ENCODE measurements at places on chromosomes 3 and 15.

DNA sequence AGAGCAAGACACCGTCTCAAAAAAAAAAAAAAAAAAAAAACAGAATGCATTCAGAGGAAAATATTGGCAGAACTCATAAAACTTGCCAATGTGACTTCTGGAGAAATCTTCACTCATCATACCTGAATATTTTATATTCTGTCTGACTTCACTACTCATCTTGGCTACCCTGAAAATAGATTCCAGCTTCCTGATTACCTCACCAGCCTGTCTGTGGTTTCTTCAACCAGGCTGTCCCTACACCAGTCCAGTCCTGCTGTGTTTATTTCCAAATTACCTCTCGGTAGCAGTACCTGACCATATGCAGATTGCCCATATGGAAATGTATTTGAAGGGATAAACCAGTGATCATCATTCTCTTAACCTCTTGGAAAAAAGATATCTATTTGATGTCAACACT is 9.3 kb upstream of the P3H2 start:
- no peak for DNase-seq

GRCh38 chr3:20511863-20512505 is 326.0 kb upstream of the SGO1 start:
- DNase-seq = no peak

DNA sequence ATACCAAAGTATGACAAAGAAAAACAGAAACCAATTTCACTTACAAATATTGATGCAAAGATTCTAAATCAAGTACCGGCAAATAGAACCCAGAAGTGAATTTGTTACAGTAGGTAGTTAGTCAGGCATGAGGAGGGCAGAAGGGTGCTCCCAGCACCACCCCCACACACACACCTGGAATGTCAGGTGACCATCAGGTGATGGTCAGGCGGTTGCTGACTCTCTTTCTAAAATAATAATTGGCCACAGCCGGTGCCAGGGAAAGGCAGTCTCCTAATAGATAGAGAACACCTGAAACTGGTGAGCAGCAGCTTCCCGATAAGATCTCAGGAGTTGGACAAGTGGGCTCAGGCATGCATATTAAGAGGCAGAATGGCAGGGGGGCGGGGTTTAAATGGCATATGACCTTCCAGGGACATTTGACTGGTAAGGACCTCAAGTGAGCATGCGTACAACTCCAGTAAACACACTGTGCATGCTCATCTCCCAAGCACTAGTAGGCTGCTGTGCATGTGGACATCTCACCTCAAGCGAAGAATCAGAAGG is 131.1 kb downstream of the ANO10 start:
- DNase-seq = no peak

GRCh38 chr15:61225614-61226013 is 3.5 kb downstream of the RORA start:
- DNase-seq = no peak

GRCh38 chr3:164658125-164658524 is 420.2 kb downstream of the SI start:
- DNase-seq = no peak

DNA sequence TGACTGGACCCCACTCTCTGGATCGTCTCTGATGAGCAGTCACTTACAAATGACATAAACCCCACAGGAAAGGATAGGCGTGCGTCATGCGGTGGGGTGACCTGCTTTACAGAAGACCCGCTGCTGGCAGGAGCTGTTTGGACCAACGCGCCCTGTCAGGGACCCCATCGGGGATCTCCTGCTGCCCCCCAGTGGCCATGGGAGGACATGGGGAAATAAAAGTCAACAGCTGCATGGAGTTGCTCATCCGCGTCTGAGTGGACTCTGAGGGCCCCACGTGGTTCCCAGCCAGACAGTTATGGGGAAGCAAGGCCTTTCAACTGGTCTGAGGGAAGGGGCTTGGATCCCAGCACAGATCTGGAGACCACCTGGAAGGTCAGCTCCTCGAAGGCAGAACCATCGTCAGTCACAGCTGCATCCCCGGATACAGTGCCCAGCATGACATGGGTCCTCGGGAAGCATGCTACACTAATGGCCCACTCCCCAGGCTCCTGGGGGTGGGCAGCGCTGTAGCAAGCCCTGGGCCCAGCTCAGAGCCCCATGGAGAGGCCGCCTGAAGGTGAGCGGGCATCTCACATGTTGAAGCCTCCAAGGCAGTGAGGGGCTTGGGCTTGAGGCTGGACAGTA is 32.1 kb downstream of the PTH1R start:
- DNase-seq = peak; percentile 84

GRCh38 chr3:74614107-74614967 is at the start of gene CNTN3:
CNTN3 (minus strand) TSS chr3:74614659; CDS start chr3:74521112, 93,547 bp downstream.
- DNase-seq = no peak

DNA sequence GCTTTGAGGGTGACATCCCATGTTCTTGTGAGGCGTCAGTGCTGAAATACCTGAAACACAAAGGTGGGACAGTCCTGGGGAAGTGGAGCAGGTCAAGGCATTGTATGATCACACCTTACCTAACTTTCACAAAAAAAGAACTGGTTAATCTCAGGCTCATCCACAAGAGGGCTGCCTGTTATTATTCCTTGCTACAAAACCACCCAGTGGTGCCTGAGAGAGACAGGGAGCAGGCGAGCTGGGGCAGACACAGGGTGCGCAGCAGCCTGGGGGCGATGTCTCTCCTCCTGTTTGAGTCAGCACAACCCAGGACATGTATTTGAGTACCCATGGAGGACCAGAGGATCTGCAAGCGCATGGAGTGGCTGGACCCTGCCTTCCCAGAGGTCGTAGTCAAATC is 316.8 kb upstream of the ATP10A start:
- DNase-seq = no peak

DNA sequence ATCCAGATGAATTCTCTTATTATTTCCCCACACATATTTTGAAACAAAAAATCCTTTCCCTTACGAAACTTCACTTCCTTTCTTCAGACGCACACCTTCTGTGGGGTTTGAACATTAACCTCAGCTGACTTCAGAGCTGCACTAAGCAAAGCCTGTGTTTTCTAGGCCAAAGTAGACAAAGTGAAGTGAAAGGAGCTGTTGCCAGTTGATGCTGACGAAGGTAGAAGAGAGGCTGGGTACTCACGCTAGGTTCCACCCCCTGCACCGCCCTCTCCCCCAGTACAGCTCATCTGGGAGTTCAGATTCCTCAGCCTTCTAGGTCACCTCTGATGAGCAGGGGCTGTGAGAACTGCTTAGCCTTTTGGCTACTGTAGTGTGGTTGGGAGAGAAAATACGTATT is 24.1 kb downstream of the DUT start:
- no peak for DNase-seq

DNA sequence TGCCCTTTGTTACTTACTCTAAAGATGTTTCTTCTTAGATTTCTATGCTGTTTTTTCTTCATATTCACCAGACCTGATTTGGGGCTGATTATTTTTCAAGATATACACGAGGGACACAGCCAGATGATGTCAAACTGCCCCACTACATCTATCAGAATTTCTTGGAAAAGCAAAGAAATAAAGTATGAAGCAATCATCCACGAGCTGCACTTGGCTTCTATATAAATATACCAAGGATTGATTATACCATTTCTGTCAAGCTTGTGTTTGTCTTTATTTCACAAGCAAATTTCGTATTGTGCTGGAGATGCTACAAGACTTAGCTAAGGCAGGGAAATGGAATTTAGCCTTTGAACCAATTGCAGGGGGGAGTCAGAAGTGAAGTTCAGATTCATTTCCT is 715.1 kb upstream of the NR2F2 start:
- no peak for DNase-seq

GRCh38 chr15:95168951-95169431 is 937.6 kb downstream of the MCTP2 start:
- no peak for DNase-seq

- no peak for DNase-seq
These were observed 1.4 kb upstream of the GPR156 start for GRCh38 chr3:120286465-120286864.

DNA sequence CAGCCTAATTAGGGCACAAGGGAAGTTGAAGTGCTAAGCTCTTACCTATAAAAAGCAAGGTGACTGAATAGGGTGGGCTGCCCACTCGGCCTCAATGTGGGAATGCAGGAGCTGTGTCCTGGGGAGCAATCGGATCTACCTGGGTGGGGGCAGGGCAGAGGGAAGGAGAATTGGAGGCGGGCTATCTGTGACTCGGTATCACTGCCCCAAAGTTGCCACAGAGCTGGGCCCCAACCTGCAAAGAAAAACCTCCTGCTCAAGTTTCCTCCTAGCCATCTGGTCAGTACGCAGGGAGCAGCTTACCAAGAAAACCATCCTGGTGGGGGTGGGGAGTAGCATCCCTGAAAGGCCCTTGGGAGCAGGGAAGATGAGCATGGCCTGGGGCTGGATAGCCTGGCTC is 10.7 kb downstream of the CIB2 start:
- no peak for DNase-seq

GRCh38 chr15:28936481-28936881 is 50.7 kb downstream of the APBA2 start:
- no peak for DNase-seq

DNA sequence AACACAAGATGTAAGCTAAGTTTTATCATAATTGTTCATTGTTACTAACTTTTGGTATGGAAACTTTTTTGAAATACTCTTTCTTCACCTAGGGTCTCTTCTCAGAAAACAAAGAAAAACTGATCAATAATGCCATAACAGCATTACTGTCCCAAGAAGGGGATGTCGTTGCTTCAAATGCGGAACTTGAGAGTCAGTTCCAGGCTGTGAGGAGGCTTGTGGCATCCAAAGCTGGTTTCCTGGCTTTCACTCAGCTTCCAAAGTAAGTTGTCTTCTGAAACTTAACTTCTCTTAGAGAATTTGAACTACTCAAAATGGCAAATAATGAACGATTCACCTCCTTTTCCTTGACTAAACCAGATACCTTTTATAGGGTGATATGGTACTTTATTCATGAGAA is 39.3 kb downstream of the DNAJC13 start:
- DNase-seq = no peak

- DNase-seq = peak; percentile 54
These were observed 86.2 kb upstream of the OCA2 start for GRCh38 chr15:28185148-28185895.

DNA sequence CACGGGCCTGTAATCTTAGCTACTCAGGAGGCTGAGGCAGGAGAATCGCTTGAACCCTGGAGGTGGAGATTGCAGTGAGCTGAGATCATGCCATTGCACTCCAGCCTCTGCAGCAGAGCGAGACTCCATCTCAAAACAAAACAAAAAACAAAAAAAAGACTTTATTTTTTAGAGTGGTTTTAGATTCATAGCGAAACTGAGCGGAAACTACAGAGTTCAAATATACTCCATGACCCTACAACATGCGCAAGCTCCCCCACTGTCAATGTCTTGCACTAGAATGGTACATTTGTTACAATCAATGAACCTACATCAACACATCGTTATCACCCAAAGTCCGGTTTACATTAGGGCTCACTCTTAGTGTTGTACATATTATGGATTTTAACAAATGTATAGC is 2.2 kb upstream of the CRTAP start:
- DNase-seq = no peak

GRCh38 chr3:52606373-52607085 is 70.1 kb downstream of the UQCC5 start:
- DNase-seq = no peak

DNA sequence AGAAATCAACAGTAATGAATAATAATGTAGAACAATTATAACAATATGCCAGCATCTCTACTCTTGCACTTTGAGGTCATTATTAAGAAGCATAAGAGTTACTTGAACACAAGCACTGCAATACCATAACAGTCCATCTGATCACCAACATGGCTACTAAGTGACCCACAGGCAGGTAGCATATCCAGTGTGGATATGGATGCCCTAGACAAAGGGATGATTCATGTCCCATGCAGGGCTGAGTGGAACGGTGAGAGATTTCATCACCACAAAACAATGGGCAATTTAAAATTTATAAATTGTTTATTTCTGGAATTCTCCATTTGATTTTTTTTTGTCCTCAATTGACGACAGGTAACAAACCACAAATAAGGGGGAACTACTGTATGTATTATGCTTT is 107.7 kb upstream of the TSC22D2 start:
- no peak for DNase-seq

DNA sequence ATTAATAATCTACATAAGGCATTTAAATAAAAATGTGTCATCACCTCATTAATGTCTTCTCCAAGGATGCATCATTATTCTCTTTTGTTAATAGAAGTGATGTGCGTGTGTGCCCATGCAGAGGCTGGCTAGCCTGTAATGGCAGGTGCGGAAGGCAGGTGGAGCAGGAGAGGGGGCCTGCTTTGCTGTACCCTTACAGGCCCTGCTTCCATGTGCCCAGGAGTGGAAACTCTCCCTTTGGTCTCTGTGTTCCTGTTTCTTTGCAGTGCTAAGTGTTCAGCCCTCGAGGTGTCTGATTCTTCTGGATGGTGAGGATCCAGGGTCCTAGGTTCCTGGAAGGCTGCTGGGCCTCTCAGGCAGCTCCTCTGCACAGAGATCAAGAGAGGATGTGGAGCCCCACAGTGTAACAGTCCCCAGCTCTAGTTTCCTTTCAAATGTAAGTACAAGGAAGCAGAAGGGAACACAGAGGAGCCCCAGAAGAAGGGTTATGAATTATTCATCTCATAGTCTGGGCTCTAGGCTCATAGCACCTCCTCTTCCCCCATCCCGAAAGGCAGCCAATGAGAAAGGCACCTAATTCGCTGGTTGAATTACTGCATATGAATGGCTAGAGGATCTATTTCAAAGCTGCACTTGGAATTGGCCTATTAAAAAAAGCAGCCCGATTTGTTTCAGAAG is 39.2 kb upstream of the AGBL1 start:
- DNase-seq = no peak

- DNase-seq = peak; percentile 55
These were observed 92.3 kb upstream of the ROPN1 start for GRCh38 chr3:124084022-124084881.

DNA sequence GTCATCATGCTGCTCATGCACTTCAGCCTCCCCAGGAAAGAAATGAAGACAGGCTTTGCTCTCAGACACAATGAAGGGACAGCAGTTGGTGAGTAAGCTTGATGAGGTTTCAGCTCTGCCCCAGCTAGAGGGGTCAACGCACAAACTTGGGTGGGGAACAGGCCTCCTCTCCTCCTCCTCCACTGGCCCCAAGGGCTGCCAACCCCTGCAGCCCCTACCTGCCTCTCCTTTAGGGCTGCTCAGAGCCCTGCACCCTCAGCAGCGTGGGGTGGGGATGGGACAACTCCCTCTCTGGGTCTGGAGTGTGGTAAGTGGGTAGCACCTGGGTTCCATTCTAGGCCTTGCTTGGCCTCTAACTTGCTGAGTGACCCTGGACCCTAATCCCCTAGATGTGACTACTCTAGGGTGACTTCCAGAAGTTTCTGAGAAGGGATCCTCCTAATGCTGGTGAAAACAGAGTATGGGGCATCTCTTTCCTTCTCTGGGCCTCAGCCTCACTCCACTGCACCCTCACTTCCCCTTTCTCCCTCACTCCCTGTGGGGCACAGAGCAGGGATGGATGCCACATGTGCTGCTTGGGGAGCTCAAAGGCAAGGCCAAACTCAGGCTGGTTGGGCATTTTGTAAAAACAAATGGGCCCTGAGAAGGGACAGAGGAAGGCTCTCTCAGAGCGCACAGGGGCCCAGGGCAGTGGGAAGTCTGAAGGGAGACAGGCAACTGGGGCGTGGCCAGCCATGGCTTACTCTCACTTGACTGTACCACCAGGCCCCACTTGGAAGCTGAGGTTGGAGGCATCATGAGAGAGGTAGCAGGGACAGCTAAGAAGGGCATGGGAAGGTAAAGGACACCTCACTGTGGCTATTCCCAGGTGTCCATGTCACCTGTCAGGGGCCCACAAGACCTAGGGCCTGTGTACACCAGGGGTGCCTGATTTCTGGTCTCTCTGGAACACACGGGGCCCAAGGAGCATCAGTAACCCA is 64.0 kb downstream of the SYNM start:
- no peak for DNase-seq

- no peak for DNase-seq
These were observed 22.3 kb upstream of the LINGO1 start for GRCh38 chr15:77654975-77655374.
